ENCODE measurements at places on chromosomes 11 and 22. TPM values are rescaled to one million over a fixed set of nuclear protein-coding genes. Genes with fewer than 3 reads are reported as not detected.

DNA sequence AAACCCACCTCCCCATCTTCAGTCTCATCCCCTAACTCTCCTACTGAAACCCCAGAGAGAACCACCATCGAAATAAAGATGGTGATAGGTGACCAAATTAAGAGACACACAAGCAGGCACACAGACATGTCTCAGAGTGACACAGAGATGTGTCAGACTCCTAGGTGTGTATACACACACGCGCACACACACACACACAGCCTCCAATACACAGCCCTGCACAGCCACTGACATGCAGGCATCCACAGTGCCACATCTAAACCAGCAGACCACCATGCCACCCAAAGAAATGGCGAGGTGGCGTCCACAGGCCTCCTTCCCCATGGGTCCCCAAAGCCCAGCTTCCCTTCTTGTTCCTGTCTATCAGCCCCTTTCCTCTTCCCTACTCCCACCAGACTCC lies 27.4 kb downstream of the NRXN2 start:
- H3K27me3 ChIP-seq: peaks cover 7% of the 10 kb centered on the region
- no peak overlapping the region for H3K4me3 ChIP-seq
- no peak for DNase-seq

DNA sequence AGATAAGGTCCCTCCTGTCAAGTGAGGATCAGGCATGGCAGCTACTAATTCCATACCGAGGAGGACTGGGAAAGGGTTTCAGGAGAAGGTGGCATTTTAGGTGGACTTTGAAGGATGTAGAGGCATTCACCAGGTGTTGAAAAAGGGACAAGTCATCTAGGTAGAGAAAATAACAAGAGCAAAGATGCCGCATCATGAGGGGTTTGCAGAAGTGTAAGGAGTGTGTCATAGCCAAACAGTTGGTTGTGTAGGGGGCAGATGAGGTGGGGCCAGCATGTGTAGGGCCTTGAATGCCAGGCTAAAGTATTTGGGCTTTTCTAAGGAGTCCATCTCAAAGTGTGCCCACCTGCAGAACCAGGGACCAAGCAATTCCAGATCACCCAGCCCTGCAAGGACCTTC lies 11.6 kb upstream of the LRRC32 start:
- no peak overlapping the region for H3K27ac ChIP-seq
- H3K4me1 ChIP-seq: peaks cover 10% of the 10 kb centered on the region
- H3K27me3 ChIP-seq: peaks cover 20% of the 10 kb centered on the region
- H3K4me3 ChIP-seq: no peak overlapping the region
- no peak for DNase-seq
- H3K36me3 ChIP-seq: peaks cover 4% of the 10 kb centered on the region

DNA sequence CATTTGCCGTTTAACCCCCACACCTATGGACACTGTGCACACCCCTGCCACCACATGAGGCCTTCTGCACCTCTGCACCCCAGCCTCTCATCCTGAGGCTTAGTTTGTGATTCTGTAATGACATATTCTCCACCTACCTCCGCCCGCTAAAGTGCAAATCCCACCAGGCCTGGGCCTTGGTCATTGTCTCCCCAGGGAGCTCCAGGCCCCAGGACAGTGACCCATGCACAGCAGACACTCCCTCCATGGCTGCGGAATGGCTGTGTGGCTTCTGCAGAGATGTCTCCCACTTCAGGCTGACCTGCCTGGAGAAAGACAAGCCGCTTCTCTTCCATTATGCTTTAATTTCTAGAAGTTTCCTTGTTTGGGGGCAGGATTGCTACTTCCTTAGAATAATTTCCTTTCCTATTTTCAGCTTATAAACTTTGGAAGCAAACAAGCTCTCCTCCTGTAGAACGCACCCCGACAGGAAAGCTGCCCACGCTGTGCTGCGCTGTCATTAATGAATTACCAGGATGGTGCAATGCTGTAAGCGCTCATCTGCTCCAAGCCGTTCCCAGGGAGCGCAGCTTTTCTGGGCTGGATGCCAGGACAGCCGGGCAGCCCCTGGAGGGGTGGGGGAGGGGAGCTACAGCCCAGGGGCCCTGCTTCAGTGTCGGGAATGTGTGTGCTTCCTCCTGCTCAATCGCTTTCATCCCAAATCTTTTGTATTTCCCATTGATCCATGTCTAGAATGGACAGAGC lies 618.0 kb downstream of the BRD1 start:
- DNase-seq: no peak
- no peaks in the 10 kb centered on the region for H3K4me1 ChIP-seq
- peak overlapping the region; percentile 42 for H3K4me3 ChIP-seq

DNA sequence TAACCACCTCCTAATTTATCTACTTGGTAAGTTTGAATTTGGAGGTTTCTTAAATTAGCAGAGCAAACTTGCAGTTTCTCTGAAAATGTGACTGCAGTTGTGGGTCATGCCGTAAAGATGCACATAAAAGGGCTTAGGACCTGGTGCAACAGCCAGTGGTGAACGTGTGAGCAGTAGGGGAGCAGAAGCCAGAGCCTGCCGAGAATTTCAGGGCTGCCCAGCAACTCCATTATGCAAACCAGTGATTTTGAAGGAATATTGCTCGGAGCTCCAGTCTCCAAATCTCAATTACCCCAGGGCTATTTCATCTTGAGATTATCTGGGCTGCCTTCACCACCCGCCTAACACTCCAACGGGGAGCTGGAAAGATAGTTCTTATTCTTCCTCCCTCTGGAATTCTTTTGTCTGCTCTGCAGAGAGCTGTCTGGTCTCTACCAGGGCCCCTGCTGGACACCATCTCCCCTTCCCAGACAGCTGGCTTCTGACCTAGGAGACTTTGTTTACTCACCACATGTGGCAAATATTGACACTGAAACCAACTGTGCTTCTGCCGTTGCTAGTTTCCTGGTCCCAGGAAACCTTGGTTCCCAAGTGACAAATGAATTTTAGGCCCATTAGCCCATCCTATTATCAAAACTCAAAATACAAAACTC lies 93.9 kb downstream of the DSCAML1 start:
- no peak for DNase-seq
- no peaks in the 10 kb centered on the region for H3K36me3 ChIP-seq
- H3K27me3 ChIP-seq: peaks cover 6% of the 10 kb centered on the region
- no peak overlapping the region for H3K27ac ChIP-seq
- peaks cover 6% of the 10 kb centered on the region for H3K4me1 ChIP-seq

DNA sequence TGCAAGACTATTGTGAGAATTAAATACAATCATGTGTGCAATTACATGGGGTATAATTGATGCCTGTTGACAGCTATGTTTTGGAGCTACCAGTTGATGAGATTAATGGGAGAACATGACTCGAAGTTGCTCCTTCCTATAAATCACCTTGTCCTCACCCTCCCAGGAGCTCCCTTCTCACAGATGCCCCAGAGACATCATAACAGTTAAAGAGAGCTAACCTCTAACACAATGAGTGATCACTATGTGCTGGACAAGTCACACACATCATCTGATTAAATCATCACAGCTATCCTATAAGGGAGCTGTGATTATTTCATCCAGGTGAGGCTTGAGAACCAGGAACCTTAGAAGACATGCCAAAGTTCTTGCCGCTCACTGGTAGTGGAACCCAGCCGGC lies 394.2 kb downstream of the NTM start:
- peaks cover 3% of the 10 kb centered on the region for H3K4me1 ChIP-seq
- H3K27me3 ChIP-seq: no peaks in the 10 kb centered on the region
- no peaks in the 10 kb centered on the region for H3K36me3 ChIP-seq
- H3K27ac ChIP-seq: no peak overlapping the region
- no peak for DNase-seq
- H3K4me3 ChIP-seq: no peak overlapping the region

DNA sequence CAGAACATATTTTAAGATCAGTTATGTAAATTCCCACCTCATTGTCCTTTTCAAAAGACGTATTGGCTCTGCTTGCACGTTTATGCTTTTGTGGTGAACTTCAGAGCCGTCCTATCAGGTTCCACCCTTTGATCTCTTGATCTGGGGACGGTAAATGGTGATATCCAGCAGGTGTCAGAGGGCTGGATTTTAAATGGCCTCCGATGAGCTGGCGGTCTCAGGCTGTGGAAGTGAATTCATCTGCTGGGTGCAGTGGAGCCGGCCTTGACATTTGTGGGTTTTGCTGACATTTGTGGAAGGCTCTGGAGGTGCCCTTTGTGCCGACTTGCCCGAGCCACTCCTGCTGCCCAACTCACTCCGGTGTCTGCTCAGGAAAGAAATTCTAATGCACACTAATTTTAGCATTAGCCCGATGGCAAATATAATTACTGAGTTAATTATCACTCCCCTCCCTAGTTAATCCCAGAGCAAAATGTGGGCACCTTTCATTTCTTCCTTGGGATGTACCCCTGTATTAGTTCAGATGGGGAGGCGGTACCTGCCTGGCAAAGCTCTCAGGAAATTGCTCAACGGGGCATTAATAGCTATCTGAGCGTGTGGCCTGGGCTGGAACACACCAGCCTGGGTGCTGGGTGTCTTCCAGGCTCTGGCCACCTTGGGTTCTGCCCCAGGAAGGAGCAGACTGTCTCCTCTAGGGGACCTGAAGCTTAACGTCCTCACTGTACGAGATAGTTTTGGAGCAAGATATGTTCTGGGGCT lies 9.1 kb downstream of the LRP5 start:
- no peak overlapping the region for H3K27ac ChIP-seq
- peaks cover 3% of the 10 kb centered on the region for H3K27me3 ChIP-seq

DNA sequence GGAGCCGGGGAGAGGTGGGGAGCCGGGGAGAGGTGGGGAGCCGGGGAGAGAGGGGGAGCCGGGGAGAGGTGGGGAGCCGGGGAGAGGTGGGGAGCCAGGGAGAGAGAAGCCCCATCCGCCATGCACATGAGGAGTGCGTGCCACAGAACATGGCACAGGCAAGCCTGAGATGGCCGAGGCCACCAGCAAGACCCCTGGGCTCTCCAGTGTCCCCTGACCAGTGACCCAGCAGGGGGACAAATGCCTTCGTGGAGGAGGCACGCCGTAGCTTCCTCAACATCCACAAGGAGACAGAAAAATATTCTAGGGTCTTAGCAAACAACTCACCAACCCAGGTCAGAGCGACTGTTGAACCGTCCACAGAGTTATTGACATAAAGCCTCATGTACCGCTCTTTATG lies 618.8 kb downstream of the TBC1D22A start:
- H3K4me1 ChIP-seq: no peaks in the 10 kb centered on the region
- H3K4me3 ChIP-seq: no peak overlapping the region
- DNase-seq: no peak

DNA sequence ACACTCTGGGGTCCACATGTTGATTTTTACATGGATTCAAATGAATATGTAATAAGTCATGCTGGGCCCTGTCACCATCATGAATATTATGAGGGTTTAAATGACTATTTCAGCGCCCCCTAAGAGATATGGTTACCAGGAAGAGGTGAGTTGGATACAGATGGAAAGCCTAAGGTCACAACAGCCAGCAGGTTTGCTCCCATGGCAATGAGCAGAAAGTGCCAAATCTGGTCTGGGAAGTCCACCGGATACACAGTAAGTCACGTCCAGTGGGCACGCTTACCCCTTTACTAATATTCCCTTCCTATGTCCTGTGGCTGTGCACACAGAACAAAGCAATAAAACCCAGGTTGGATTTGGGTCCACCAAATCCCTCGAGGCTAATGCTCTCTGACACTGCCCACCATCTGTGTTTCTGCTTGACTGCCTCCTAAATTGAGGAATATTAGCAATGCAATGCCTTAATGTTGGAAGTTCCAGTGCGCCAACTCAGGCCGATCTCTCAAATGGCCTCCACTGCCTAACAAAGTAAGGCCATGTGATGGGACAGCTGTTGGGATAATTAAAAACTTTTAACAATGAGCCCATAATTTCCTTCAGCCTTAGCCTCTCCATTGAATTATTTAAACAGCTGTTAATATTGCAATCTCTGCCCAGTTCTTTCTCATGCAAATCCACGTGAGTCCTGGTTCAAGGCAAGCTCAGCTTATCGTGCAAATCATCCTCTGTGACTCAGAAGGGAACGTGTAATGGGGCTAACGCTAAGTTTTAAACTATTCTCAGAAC lies 97.6 kb downstream of the SLC1A2 start:
- no peak for DNase-seq
- no peak overlapping the region for H3K4me3 ChIP-seq
- H3K4me1 ChIP-seq: peaks cover 8% of the 10 kb centered on the region
- no peak overlapping the region for H3K27ac ChIP-seq

DNA sequence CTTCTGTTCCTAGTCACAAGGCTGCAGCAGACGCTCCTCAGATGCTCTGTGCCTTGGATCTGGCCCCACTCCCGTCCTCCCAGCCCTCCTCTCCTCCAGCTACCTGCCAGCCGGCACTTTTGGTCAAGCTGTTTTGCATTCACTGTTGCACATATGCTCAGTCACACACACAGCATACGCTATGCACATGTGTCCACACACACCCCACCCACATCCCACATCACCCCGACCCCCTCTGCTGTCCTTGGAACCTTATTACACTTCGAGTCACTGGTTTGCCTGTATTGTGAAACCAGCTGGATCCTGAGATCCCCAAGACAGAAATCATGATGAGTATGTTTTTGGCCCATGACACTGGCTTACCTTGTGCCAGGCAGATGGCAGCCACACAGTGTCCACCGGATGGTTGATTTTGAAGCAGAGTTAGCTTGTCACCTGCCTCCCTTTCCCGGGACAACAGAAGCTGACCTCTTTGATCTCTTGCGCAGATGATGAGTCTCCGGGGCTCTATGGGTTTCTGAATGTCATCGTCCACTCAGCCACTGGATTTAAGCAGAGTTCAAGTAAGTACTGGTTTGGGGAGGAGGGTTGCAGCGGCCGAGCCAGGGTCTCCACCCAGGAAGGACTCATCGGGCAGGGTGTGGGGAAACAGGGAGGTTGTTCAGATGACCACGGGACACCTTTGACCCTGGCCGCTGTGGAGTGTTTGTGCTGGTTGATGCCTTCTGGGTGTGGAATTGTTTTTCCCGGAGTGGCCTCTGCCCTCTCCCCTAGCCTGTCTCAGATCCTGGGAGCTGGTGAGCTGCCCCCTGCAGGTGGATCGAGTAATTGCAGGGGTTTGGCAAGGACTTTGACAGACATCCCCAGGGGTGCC lies 109.8 kb downstream of the BCR start:
- H3K27ac ChIP-seq: peak overlapping the region; percentile 42
- peak; percentile 81 for DNase-seq
- H3K4me1 ChIP-seq: no peaks in the 10 kb centered on the region
- H3K27me3 ChIP-seq: peaks cover 6% of the 10 kb centered on the region

DNA sequence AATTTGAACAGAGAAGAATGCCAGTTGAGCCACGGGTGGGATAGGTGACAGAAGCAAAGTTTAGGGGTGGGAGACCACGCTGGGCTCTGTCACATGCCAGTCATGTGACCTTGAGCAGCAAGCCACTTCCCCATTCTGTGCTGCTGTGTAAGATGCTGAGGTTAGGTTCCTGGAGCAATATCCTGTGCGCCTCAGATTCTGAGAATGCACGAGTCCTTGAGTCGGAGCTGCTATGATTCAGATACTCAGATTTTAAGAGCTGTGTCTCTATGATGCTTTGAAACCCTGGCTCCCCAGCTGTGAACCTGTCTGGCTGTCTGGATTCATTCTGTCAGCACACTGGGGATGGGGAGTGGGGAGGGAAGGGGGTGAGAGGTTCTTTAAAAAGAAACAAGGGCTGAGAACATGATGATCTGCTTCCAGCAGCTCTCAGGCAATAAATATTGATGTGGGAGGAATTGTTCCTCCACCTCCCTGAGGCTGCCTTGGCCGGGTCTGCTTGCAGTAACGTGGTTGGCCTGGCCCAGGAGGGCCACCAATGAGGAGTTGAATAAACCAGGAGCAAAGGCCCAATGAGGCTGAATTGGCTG lies 24.0 kb downstream of the SLCO2B1 start:
- H3K4me1 ChIP-seq: peaks cover 17% of the 10 kb centered on the region
- no peaks in the 10 kb centered on the region for H3K36me3 ChIP-seq

SPA17 gene
- 4.3 TPM for total RNA-seq

PRDM11 gene
- 16.0 TPM for total RNA-seq

SLC17A6 gene
- total RNA-seq: not detected

VPREB1 gene
- total RNA-seq: not detected

RHOG gene
- total RNA-seq: 76.5 TPM

MYH9 gene
- 931 TPM for total RNA-seq

NFAM1 gene
- 1.6 TPM for total RNA-seq

GNG3 gene
- 1.1 TPM for total RNA-seq

BBOX1 gene
- not detected for total RNA-seq

CRYBB3 gene
- total RNA-seq: 0.97 TPM
